ENCODE measurements at places on chromosomes 11 and 22.

DNA sequence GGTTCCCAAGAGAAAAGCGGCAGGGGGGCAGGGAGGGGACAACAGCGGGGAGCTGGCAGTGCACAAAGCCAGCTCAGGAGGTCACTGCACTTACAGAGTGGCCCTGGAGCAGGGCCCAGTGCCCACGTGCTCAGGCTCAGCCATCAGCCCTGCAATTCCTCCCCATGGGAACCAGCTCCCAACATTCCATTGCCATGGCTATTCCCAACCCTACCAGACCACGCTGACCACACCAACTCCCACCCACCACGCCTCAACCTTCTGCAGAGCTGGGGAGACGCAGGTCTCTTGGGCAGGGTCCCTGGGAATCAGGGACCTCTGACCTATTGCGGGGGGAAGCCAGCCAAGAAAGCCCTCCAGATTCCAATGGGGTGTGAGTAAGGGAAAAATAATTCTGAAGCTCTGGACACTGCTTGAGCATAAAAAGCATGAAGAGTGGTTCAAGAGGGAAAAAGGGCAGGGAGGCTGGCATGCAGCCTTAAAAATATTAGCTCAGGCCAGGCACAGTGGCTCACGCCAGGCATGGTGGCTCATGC lies 38.3 kb upstream of the TFIP11 start:
- no peak for DNase-seq

- DNase-seq: no peak
Observed at GRCh38 chr11:109745996-109746625, 324.1 kb downstream of the C11orf87 start.

DNA sequence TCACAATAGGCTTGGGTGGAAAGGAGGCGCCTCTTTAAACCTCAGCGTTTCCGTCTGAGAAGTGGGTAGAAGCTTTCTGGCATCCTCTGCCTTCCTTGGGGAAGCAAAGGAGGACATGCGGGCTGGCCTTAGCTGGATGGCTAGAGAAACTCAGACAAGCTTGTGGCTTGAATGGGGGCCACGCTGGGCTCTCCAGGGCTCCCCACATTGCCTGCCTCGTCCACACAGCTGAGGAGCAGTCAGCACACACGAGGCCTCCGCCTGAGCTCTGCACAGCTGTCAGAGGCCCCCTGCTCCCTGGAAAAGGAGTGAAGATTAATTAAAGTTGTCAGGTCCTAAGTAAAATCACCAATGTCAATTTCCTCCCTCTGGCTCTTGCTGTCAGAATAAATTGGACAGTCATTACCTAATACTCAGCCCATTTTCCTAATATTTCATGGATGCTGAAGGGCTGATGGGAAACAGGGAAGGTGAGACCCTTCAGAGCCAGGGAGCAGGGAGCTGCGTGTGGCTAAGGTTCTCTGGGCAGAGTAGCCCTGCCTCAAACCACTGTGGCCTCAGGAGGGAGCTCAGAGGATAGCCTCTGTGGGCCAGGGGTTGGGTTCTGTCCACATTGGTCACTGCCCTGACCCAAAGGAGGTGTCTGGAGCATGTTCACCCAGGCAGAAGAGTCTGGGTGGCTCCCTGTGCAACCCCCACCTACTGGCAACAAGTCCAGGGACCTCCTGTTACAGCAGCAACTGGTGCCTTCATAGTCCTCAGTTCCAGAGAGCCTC lies 118.3 kb upstream of the CD82 start:
- no peak for DNase-seq

DNA sequence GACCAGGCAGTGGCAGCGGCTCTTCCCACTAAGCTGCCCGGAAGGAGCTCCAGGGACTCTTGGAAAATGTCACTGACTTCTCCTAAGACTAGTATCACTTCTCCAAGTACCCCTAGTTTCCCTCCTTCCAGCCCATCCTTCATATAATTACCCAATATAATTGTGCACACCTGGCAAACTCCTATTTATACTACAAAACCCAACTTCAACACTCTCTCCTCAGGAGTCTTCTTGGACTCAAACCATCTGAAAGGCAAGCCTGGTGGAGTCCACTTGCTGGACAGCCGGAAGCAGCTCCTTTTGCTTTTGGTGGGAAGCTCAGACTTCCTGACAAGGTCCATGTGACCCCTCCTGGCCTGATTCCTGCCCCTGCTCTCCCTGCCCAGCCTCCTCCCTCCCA lies 955.9 kb downstream of the TBC1D22A start:
- DNase-seq: no peak

- DNase-seq: no peak
Observed at GRCh38 chr11:88363648-88364065, 26.1 kb upstream of the CTSC start.

GRCh38 chr11:10641912-10642697 lies 51.5 kb downstream of the IRAG1 start:
- DNase-seq: no peak

GRCh38 chr11:69219991-69220390 lies 64.3 kb downstream of the SMIM38 start:
- DNase-seq: peak; percentile 24

- no peak for DNase-seq
Observed at GRCh38 chr11:10323793-10324170, 18.9 kb downstream of the ADM start.

GRCh38 chr11:105189581-105189980 lies 50.0 kb upstream of the CARD18 start:
- no peak for DNase-seq

DNA sequence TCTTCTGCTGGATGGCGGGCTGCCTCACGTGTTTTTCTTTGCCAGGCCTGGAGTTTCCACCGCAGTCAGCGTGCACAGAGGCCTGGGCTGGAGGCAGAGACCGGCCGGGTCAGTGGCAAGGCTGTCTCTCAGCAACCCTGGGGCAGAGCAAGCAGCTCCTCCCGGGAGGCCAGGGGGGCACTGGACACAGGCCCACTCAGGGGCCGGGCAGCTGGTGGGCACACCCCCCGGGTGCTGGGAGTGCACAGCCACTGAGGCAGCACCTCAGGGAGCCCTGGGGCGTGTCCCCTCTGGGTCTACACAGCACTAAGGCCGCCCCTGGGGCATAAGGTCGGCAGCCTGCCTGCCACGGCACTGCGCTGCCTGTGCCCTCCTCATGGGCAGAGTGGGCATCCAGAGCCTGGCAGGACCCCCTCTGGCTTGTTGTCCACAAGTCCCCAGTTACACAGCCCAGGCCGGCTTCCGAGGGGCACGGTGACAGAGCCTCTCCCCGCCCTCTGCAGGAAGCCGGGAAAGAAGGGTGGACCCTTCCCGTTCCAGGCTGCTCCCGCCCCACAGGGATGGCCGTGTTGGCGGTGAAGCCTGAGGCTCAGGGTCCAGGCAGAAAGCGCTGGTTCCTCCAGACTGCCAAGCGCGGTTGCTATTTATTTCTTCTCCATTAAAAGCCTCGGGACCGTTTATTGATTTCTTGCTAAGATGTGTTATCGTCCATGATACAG lies 18.5 kb upstream of the TH start:
- DNase-seq: no peak

- DNase-seq: no peak
Observed at GRCh38 chr11:77470504-77470903, 3.4 kb downstream of the PAK1 start.

DNA sequence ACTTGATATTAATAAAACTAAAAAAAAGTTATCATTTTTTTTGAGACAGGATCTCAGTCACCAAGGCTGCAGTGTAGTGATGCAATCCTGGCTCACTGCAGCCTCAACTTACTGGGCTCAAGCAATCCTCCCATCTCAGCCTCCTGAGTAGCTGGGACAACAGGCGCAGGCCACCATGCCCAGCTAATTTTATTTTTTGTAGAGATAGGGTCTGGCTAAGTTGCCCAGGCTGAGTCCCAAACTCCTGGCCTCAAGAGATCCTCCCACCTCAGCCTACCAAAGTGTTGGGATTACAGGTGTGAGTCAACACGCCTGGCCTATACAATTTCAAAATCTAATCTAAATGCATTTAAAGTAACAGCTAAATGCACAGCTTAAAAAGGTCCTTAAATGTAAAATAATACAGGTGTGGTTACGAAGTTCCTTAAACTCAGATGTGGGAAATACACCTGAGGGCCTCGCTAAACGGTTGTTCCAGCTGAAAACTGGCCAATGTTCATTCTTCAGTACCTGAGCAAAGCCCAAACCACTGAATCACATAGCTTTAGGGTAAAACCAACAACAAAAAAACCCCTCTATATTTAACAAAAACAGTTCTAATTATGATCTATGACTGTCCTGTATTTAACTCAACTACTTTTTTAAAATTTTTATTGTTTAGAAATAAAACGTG lies 11.8 kb downstream of the NAP1L4 start:
- DNase-seq: no peak

GRCh38 chr11:44303401-44303938 lies 6.5 kb downstream of the ALX4 start:
- no peak for DNase-seq

DNA sequence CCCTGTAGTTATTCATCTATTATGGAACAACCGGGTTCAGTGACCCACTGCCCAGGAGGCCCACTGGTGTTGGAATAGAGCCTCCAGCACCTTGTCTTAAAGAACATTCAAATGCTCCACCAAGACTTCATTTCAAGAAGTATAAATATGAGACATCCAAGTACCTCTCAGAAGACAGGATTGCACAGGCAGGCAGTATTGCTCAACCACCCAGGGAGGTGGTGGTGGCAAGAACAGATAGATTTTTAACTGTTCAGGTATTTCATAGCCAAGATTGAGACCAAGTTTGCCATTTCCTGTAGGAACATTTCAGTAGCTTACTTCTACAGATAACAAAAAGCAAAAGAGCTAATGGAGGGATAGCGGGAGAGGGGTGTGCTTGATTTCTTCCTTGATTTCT lies 78.7 kb downstream of the COMMD9 start:
- DNase-seq: no peak

- no peak for DNase-seq
Observed at GRCh38 chr11:108084811-108085210, 36.6 kb upstream of the ACAT1 start.

DNA sequence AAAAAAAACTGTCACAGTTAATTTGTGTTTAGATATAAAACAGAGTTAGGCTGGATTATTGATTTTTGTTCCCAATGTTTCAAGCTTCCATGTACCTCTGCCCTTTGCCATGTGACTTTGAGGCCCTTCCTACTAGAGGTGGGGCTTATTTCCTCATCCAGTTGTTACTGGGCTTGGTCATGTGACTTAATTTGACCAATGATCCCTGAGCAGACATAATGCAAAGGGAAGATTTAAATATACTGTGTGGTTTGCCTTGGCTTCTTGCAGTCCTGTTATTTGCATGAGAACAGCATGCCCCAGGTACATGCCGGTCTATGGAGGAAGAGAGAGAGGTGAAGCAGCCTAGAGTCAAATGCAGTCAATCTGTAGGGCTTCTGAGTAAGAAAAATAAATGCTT lies 347.0 kb downstream of the MIAT start:
- DNase-seq: no peak

GRCh38 chr11:71178076-71178475 lies 74.3 kb downstream of the SHANK2 start:
- no peak for DNase-seq

DNA sequence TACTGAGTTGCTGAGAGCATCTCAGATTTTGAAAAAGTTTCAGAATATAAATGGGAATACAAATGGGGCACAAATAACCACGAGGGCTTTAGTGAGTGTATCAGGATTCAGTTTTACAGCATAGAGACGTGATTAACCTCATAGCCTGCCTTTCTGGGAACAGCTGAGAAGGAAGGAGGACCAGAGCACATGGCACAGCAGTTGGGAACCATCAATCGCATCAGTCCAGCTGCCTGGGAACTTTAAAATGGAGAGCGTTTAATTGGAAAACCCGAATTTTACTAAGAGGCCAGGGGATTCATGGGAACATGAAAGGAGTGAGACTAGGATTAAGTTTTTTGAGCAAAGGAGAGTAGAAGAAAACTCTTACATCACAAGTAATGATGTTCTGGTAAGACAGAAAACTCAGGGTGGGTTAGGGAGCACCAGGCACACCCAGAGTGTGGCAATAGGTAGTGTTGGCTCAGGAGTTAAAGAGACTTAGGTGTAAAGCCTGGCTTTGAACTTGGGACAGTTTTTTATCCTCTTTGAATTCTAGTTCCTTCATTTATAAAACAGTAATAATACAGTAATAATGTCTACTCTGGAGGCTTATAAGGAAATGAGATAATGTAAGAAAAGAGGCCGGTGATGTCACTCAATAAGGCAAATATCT lies 40.2 kb downstream of the FZD4 start:
- DNase-seq: no peak

DNA sequence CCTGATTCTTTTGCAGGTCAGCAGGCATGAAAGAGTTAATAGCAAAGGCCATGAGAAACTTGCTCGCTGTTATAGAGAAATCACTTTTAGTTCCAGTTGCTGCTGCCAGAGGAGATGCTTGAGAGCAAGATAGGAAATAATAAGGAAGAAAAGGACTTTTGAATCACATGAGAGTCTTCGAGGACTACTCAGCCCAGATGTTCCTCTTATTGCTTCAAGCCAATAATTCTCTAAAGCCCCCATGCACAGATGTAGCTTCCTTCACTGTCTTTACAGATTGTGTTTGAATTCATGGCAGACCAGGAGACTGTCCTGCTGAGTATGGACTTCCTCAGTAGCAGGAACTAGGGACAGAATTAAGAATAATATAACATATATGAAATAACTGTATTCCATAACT lies 50.1 kb upstream of the OLFML1 start:
- no peak for DNase-seq

DNA sequence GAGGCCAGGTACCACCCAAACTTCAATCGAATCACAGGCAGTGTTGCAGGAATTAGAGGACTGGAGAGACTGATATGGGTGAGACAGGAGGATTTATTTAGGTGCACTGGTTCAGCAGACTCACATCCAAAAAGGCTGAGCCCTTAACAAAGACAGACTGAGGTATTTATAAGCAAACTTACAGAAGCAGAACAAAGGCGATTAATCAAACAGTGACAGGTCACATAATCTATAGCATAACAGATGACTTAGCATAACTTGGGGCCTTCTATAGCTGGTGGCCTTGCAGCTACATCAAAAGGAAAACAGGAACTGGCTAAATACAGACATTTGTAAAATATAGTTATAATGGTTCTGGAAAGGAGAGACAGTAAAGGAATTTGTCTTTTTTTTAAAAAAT lies 2.1 kb downstream of the APOBEC3B start:
- no peak for DNase-seq

- DNase-seq: peak; percentile 78
Observed at GRCh38 chr11:46389450-46390330, 1.9 kb downstream of the CHRM4 start.
